ENCODE measurements at places on chromosomes 2 and 18.

- DNase-seq, result no peak
Measured at GRCh38 chr18:15198116-15198389, 450.1 kb downstream of the ANKRD30B start.

DNA sequence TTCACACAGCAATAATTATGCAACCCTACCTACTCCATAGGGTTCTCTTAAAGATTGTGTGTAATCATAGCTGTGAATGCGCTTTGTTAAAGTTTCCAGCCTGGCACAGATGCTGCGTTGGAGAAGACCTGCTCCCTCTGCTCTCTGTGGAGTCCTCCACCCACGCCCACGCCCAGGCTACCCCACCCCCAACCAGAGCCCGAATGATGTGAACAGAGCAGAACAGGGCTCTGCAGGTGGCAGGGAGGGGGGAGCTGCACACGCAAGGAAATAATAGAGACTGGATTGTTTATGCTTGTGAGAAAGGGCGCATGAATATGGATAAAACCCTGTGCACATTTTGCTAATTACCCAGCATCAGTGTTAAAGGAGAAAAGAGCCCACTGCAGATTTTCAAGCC lies 447.5 kb downstream of the BCL11A start:
- no peak for DNase-seq

GRCh38 chr18:75874401-75875089 lies 447.0 kb upstream of the SMIM21 start:
- no peak for DNase-seq

DNA sequence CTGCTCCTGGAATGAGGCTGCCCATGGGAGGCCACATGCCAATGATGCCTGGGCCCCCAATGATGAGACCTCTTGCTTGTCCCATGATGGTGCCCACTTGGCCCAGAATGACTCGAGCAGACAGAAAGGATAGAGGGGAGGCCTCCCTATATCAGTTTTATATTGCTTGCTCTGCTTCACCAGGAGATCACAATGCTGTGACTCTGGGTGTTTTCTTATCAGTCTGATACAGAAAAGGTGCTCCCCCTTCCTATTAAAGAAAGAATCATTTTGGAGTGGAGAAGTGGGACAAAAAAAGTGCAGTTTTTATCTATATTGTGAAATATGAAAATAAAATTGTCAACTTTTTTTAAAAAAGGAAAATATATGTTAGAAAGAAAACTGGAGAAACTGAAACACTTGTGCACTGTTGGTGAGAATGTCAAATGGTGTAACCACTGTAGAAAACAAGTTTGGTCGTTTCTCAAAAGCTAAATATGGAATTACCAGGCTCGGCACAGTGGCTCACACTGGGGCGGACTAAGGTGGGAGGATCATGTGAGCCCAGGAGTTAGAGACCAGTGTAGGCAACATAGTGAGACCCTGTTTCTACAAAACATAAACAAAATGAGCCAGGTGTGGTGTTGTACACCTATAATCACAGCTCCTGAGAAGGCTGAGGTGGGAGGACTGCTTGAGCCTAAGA lies 21.8 kb downstream of the LPIN2 start:
- no peak for DNase-seq

GRCh38 chr2:209681201-209681735 lies 90.4 kb upstream of the UNC80 start:
- DNase-seq, result no peak

- no peak for DNase-seq
Measured at GRCh38 chr2:157185476-157186227, 71.9 kb upstream of the GALNT5 start.

GRCh38 chr2:208546860-208547650 lies 140.5 kb downstream of the PTH2R start:
- no peak for DNase-seq

DNA sequence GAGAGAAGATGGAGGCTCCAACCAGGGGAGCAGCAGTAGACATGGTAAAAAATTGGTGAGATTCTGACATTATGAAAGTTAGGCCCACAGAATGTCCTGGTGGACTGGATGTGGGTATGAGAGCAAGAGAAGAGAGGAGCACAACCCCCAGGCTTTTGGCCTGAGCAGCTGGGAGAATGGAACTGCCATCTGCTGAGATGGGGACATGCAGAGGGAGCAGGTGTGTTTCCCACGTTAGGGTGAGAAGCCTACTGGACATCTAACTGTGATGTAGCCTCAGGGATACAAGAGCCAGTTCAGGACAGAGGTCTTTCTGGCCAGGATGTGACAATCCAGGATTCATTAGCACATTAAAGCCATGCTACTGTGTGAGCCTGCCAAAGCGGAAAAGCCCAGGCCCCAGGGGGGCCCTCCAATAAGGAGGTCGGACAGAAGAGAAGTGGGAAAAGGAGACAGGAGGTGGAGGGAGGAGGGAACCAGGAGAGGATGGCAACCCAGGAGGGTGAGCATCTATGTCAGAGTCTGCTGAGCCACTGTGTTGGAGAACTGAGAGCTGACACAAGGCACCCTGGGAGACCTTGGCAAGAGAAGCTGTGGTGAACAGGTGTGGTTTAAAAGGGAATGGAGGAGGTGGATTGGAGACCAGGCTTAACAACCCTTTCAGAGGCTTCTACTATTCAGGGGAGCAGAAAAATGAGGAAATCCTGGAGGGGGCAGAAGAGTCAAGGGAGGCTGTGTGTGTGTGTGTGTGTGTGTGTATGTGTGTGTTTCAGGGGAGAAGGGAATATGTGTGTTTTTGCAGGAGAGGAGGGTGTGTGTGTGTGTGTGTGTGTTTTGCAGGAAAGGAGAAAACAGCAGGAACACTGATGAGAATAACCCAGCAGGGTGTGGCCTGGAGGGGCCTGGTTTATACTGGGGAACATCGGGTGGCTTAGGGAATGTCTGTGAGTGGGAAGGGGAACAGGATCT lies 10.5 kb downstream of the CYB5A start:
- no peak for DNase-seq

DNA sequence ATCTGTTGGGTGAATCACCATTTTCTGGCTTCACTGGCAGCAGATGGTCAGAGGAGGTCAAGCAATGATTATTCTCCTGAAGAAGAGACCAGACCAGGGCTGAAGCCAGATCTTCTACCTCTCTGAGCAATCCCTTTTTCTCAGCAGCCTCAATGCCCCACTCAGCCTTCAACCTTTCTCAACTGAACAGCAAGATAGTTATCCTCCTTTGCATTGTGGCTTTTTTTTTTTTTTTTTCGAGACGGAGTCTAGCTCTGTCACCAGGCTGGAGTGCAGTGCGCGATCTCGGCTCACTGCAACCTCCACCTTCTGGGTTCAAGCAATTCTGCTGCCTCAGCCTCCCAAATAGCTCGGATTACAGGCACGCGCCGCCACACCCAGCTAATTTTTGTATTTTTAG lies 50.5 kb downstream of the ZFP36L2 start:
- no peak for DNase-seq

DNA sequence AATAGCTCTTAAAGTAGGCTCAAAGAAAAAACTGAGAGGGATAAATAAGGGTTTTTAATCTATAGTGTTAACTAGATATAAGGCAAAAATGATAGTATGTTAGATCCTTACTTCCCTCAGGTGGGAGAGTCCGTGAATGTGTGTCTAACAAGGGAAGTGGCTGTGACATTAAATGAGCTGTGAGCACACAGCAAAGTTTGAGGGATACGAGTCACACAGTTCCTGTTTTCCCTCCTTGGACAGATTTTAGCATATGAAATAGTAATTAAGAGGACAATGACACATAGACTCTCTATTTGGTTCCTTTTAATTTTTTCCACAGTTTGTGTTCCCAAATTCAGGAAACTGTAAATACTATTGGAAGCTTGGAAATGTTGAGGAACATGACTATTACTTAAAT lies 148.4 kb upstream of the CAVIN2 start:
- no peak for DNase-seq

- no peak for DNase-seq
Measured at GRCh38 chr2:214514704-214515103, 103.8 kb downstream of the VWC2L start.

- no peak for DNase-seq
Measured at GRCh38 chr2:23632831-23633395, 247.9 kb downstream of the KLHL29 start.

GRCh38 chr2:126832014-126832413 lies 66.7 kb upstream of the TEX51 start:
- DNase-seq, result no peak

GRCh38 chr2:12178289-12179080 lies 432.1 kb downstream of the LPIN1 start:
- DNase-seq, result no peak

DNA sequence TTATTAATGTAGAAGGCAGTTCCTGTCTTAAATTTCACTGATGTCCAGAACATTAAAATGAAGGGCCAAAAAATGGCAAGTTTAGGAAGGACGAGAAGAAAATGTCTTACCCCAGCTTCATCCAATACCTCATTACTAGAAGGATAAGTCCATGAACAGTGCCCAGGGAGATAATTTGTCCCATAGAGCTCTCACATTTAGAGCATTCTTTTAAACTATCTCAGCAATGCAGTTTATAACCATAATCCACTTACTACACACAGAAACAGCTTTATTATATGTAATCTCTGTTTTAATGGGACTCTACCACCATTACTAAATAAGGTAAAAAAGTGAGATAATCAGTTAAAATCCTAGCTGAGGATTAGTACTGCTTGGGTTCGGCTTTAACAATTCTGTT lies 142.5 kb downstream of the PARD3B start:
- DNase-seq, result no peak

DNA sequence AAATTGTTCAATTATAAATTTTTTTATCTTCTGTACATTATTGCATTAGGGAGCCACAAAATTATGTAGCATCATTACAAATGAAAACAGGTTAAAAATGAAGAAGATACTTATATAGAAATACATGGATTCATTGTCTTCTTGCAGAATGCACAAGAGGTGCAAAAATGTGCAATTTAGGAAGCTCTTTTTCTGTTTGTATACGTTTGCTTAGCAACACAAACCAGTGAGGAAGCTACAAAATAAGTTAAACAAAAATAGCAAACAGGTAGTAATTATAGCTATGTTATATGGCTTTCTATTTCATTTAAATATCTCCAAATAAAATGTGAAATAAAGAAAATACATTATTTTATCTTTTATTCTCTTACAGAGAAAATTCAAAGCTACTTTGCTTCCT lies 177.6 kb upstream of the SESTD1 start:
- DNase-seq, result no peak

Data from femur (tissue), 1 donor.